ENCODE measurements at places on chromosomes 12 and 14.

- DNase-seq = no peak
Measured at GRCh38 chr12:132167611-132168310, 23.5 kb downstream of the NOC4L start.

GRCh38 chr14:22438742-22439141 is 150.3 kb downstream of the DAD1 start:
- no peak for DNase-seq

GRCh38 chr14:76135722-76136121 is 16.0 kb upstream of the GPATCH2L start:
- DNase-seq = no peak

GRCh38 chr14:98908050-98908449 is 363.9 kb downstream of the BCL11B start:
- no peak for DNase-seq

- DNase-seq = no peak
Measured at GRCh38 chr12:119705182-119705581, 37.2 kb downstream of the PRKAB1 start.

DNA sequence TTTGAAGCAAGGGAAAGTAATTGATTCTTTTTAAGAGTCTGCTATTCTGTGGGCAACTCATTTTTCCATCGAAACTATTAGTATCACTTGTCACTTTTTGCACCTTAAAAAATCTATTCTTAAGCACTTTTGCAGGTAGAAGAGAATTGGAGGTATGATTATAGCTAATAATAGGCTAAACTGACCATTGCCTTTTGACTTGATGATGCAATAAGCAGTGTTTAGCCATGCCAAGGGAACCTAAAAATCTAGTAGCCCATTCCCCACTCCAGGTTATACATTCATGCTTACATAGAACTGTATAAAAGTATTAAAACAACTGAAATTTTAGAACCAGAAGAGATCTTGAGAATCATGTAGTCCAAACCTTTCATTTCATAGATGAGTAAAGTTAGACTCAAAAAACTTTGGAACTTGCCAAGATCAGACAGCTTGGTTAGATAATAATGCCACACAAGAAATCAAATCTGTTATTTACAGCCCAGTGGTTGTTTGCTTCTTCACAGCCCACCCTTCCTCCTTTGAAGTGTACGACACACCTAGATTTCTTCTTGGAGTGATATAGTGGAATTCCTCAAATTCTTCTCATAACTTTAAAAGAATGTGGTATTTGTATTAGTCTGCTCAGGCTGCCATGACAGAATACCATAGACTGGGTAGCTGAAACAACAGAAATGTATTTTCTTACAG is 21.7 kb upstream of the GARIN2 start:
- no peak for DNase-seq

GRCh38 chr14:27386391-27386790 is 788.6 kb upstream of the NOVA1 start:
- no peak for DNase-seq

GRCh38 chr12:120537856-120538220 is 3.7 kb downstream of the RNF10 start:
- no peak for DNase-seq

- no peak for DNase-seq
Measured at GRCh38 chr12:14186193-14186502, 179.3 kb upstream of the ATF7IP start.

GRCh38 chr12:107395817-107396216 is 289.8 kb upstream of the PWP1 start:
- DNase-seq = no peak

DNA sequence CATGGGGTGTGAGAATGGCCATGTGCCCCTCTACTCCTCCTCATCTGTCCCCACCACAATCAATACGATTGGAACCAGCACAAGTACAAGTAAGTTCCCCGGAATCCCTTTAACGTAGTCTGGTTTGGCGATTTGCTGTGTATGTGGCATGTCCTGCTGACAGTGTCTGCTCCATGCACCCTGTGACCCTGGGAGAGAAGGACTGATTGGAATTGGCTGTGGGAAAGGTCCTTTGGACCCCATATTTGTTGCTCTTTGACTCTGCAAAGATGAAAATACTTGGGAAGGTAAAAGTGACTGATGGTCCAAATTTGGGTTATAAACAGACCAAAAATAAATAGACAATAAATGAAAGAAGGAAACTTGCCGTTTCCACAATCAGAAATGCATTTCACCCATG is 135.6 kb downstream of the SAMD4A start:
- no peak for DNase-seq

DNA sequence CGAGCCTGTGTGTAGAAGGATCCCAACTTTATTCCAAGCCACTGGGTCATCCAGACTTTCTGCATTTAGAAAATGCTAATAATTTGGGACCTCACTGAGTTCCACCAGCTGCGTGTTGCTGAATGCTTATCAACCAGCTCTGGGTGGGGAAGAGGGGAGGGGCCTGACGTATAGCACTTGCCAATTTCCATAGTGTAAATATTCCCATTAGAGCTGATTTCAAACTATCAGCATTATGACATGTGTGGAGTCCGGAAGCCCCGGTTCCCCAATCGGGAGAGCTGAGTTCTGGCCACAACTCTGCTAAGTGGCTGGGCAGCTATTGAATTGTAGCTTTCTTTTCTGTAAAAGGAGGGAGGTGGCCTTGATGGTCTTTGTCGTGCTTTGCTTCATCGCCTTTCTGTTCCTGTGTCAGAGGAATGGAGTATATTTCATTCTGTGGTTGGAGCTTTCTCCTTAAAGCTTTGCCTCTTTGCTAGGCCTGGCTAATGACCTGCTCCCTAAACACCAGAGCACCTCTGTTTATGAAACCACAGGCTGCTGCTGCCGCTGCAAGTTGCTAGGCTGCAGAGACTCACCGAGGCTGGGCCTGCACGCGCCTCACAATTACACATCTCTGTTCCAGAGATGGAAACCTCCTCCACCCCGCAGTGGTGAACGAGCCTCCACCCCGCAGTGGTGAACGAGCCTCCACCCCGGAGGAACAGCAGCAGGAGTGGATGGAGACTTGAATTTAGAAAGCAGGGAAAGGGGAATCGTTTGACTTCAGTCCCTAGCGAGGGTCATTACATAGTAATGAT is 7.7 kb upstream of the BCL7A start:
- no peak for DNase-seq

- no peak for DNase-seq
Measured at GRCh38 chr14:68688872-68689371, 103.9 kb downstream of the ZFP36L1 start.

DNA sequence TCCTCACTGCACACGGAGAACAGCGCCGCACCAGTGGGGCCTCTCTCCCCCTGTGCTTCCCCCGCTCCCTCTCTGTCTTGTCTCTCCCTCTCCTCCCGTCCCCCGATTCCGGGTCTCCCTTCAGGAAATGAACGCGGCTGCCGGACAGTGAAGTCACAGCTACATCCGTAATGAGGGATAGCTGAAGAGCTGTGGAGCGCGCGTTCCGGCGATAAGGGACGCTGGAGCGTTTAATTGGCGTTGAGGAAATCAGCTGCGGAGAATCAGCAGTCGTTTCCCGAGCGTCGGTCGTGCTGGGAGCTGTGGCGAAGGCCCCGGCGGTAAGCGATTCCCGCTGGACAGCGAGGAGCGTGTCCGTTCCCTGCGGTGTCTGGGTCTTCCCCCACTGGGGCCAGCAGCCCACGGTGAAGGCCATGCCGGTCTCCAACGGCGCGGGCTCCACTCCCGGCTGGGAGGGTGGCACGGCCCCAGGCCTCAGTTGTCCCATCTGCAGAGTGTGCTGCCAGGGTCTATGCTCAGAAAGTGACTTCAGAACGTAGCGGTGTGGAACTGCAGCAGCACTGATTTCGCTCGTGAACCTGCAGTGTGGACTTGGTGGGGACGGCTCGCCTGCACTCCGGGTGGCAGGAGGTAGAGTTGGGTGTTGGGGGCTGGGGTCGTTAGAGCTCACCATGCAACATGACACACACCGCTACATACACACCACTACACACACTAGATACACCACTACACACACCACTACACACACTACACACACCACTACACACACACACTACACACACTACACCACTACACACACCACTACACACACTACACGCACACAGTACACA is 10.9 kb downstream of the NOC4L start:
- DNase-seq = no peak

DNA sequence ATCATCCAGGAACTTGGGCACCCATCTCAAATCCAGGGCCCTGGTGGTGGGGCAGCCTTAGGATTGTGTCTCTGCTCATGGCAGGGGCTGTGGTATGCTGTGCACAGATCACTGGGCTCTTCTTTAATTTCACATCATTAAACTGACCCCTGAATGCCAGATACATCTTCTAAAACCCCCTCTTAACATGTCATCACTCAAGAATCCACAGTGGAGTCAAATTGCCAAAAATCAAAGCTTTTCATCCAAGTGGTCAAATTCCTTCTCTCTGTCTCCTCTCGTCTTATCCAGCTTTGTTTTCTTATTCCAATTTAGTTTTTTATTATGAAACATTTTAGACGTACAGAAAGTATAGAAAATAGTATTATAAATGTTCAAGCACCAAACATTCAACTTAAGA is 97.5 kb downstream of the ADCK1 start:
- no peak for DNase-seq

GRCh38 chr14:88422919-88423650 is 37.6 kb downstream of the SPATA7 start:
- no peak for DNase-seq

GRCh38 chr12:107762874-107763273 is 1.9 kb upstream of the PRDM4 start:
- DNase-seq = no peak

- no peak for DNase-seq
Measured at GRCh38 chr14:60051721-60052221, 40.0 kb upstream of the PCNX4 start.

DNA sequence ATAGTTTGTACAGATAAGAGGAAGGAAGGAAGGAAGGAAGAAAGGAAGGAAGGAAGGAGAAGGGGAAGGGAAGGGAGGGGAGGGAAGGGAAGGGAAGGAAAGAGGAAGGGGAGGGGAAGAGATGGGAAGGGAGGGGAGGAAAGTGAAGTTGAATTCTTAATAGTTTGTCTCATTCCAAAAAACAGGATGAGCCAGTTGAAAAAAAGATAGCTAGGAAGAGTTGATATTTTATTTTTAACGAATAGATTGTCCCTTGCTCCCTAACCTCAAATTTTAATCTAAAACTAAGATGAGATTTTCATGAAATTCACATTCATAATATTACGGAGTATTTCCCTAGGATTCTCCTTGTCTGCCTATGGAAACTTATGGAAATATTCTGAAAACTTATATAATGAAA is 80.7 kb downstream of the ZFC3H1 start:
- no peak for DNase-seq

DNA sequence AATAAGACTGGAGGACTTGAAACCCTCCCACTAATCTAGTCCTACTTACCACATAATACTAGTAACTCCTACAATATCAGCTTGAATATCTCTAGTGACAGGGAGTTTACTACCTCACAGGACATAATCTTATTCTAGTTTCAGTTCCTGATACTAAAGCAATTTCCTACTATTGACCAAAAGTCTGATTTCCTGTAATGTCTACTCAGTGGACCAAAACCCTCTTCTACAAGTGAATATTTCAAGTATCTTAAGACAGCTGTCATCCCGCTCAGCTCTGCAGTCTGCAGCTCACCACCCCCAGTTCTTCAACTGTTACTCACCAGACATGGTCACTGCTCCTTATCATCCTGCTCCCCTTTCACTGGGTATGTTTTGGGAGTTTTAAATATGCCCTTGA is 70.8 kb upstream of the TMCC3 start:
- peak; percentile 55 for DNase-seq

DNA sequence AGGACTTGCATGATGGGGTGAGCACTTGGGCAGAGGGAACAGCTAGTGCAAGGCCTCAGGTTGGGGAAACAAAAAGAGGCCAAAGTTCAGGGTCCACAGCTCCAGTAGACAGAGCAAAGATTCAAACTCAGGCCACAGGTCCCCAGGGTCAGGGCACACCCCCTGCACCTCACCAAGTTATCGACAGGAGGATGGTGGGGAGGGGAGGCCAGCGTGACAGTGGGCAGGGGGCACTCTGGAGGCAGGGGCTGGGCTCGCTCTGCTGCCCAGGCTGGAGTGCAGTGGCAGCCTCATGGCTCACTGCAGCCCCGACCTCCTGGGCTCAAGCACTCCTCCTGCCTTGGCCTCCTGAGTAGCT is 32.4 kb upstream of the ULK1 start:
- DNase-seq = no peak

DNA sequence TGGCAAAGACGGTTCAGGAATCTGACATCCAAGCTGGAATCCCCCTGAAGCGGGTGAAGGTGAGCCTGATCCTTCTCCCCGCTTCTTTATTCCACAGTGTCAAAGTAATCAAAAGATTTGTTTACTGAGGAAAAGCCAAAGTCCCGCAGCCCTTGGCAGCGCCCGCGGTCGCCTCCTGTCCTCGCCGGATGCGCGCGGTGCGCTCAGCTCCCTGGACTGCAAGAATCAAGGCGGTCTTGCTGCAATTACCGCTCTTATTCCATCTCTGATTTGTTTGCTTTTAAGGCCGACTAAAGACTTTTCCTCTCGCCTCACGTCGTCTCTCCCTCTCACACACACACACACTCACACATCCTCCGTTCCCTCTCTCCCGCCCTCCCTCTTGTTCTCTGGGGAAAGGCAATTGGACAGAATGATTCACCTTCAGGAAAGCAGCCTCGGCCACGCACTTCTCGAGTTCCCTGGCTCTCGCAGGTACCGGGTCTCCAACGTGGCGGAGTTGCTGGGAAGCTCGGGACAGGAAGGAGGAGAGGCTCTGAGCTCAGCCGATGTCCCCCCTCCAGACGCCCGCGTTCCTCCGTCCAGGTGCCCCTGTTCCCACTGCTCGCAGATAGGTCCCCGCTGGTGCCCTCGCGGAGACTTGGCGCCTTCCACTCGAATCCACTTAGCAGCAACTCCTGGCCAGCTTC is 68.6 kb upstream of the USP15 start:
- peak; percentile 13 for DNase-seq
